ENCODE measurements at places on chromosomes 4 and X.

DNA sequence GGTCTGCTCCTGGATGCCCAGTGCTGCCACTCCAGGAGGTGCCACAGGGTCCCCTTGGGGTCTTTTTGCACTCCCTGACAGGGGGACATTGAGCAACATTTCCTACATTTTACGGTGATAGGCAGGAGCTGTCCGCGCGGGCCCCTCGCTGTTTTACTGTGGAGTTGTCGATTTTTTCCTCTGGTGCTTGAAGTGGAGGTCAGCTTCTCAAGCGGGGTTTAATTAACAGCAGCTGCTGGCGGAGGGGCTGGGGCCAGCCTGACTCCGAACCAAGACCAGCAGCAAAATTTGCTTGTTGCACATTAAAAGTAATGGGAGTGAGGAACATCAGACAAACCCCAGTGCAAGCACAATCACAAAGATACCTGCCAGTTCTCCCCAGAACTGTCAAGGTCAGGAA is 13.2 kb upstream of the SH3TC1 start:
- no peak for DNase-seq

DNA sequence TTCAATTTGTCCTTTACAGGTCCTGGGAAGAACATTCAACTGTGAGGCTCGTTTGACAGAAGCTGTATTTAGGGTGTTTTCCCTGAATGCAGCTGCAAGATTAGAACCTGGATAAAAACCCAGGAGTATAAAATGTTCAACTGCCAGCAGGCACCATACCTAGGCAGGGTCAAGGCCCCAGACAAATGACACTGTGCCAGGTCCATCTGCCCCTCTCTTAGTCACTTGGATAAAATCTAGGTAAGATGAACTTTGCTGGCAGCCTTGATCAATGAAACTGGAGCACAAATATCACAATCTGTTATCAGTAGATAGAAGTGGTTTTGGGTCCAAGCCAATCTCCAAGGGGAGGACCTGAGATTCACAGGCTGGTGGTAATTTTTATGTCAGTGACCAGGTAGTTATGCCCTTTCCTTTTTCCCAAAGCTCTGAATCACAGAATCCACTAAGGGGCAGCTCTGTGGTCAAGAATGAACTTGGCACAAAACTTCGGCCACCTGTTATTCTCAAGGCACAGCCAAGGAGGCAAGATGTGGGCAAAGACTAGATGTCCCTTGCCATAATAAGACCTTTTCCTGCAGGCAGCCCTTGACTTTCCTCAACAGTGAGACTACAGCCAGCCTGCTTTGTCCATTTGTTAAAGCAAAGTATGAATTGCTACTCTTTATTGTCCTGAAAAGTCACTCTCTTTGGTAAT is 501.0 kb downstream of the PPARGC1A start:
- DNase-seq: no peak

- DNase-seq: no peak
Observed at GRCh38 chr4:105119356-105119755, 27.3 kb upstream of the TET2 start.

- no peak for DNase-seq
Observed at GRCh38 chrX:18075603-18076002, 145.1 kb downstream of the BEND2 start.

DNA sequence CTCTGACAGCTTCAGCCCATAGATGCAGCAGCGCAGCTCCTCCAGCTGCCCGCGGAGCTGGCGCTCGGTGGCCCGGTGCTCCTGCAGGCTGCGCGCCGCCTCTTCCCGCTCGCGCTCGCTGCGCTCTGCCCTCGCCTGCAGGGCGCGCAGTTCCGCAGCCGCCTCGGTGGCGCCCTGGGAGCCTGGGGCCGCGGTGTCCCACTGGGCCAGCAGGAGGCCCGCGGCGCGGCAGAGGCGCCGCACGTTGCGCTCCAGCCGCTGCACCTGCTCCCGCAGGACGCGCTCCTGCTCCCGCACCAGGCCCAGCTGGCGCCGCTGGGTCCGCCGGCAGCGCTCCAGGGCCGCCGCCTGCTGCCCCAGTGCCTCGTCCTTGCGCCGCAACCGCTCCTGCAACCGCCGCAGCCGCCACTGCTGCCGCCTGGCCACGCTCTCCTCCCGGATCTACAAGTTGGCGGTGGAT is 10.1 kb downstream of the C4orf50 start:
- DNase-seq: no peak

DNA sequence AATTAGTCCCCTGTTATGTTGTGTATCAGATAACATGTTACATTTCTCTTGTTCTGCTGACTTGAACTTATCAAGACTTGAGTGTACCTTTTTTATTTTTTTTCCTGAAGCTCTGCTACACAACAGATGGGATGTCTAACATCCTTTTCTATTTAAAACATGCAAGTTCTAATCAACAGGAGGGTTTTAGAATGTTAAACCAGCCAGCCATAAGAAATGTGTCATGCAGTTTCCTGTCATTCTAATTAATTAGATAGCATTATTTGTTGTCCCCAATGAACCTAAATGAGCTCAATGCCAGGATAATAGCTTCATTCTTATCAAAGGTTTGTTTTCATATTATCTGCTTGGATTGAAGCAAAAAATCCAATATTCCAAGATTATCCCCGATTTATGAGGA is 958.2 kb downstream of the PCDH7 start:
- no peak for DNase-seq

DNA sequence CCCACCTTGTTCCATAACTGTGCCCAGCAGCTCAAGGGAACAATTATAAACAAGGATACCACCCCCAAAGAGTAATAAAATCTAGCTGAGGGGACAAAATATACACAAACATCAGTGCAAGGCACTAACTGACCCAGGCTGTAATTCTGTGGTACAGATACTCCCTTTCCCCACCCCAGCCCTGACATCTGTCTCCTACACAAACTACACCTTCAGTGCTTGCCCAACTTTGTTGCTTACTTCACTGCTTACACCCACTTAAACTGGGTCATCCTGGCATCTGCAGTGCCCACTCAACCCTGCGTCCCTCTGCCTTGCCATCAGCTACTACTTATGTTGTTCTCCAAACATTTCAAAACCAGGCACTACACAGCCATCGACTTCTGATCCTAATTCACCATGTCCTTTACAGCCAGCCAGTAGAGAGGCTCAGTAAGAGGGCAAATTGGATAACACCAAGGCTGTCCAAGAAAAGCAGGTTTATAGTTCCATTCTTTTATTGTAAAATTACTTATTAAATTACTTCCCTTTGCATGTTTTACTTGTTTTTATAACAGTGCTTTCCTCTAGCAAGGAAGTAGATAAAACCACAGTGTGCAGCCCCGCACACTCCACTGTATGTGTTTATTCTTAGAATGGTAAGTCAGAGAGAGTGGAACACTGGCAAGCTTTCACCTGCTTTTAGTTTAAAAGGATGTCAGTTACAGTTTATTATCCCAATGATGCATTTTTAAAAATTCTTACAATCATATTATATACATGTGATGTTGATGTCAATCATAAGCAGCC is 149.6 kb downstream of the INPP4B start:
- no peak for DNase-seq

GRCh38 chr4:16443504-16444088 is 217.3 kb upstream of the TAPT1 start:
- no peak for DNase-seq

- DNase-seq: no peak
Observed at GRCh38 chr4:111839141-111839540, 306.1 kb upstream of the FAM241A start.

GRCh38 chr4:100086766-100087431 is 103.4 kb downstream of the DDIT4L start:
- DNase-seq: no peak

DNA sequence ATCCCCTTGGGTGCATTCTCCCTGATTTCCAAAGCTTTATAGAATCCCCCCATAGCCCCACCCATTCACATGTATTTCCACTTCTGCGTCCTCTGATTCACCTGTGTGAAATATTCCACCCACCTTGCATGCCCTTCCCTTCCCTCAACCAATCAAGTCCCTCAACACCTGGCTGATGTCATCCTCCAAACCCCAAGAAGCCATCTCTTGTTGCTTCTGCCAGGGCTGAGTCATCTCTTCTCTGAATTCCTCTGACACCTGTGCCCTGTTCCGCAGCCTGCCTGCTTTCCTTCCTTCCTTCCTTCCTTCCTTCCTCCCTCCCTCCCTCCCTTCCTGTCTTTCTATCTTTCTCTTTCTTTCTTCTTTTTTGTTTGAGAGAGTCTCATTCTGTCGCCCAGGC is 9.9 kb downstream of the CRMP1 start:
- DNase-seq: no peak

DNA sequence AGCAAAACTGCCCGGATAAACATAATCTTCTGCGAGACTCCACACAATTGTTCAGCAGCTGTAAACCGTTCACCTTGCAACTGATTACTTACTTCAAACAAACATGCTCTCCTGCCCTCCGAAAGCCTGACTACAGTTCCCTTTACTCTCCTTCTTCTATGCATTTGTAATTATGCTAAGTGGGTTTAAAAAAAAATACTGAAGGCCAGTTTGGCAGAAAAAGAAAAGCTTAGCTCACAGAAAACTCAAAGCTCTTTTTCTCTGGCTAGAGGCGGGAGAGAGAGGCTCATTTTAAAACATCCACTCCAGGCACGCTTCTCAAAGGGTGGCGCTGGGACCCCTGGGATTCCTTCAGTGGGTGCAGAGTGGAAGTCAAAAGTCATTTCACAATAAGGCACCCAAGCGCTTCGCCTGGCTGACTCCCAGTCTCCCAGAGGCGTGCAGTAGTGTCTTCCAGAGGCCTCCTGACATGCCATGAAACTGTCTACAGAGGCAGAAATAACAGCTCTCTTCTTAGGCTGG is 1.9 kb downstream of the DHRSX start:
- no peak for DNase-seq

- no peak for DNase-seq
Observed at GRCh38 chr4:57110640-57111511, 691 bp upstream of the IGFBP7 start.

Measured in stimulated activated CD8-positive, alpha-beta memory T cell treated with anti-CD3 and anti-CD28 coated beads, Interleukin-4, amount 100 ng/mL, for 48 hours (primary cell).